WTC11 (cell line): ENCODE measurements at places on chromosomes 1 and 21.

GRCh38 chr1:21510885-21511578, 1.8 kb downstream of the ALPL start:
- no peak for DNase-seq

DNA sequence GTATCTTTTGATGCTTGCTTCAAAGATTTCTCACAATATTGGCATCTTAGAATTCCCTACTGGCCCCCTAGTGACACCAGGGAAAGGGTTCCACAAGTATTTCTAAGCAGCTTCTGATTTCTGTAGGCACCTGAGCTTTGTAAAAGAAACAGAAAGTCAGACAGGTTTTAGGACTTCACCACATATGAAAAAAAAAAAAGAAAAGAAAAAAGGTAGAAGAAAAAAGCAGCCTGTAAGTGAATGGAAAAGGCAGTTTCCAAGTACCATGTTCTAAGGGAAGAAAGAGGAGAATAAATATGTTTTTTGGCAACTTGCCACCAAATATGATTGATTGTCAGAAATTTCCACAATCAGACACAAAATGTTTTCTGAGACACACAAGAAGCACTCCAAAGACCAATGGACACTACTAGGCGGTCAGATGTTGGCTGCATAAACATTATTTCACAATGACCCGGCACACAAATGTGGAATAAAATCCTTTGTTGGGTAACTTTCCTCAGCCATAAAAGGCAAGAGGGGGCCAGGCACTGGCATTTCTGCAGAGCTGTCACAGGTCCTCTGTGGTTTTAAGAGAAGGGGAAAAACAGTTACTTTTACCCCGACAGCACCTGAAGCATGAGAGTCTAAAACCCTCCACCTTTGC, 12.7 kb upstream of the CPLANE2 start:
- DNase-seq, result no peak

DNA sequence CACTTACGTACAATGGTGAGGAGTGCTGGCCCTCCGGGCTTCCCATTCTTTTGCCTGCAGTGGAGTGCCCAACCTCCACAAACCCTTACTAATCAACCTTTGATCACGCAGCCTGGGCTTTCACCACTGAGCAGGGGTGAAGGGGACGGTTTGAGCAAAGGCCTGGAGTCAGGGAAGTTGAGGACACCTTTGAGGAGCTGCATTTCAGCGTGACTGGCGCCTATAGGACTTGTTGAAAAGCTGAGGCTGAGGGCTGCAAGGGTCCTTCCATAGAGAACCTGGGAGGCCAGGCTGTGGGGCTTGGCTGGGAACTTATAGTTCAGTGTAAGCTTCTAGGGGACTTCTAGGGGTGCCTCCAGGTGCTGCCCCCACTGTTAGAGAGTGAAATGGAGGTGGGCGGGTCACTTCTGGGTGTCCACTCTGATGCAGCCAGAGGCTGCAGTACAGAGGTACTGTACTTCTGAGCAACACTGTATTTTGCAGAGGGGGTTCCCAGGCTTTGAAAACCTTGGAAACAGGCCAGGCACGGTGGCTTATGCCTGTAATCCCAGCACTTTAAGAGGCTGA, 9.8 kb downstream of the SYTL1 start:
- DNase-seq, result no peak

DNA sequence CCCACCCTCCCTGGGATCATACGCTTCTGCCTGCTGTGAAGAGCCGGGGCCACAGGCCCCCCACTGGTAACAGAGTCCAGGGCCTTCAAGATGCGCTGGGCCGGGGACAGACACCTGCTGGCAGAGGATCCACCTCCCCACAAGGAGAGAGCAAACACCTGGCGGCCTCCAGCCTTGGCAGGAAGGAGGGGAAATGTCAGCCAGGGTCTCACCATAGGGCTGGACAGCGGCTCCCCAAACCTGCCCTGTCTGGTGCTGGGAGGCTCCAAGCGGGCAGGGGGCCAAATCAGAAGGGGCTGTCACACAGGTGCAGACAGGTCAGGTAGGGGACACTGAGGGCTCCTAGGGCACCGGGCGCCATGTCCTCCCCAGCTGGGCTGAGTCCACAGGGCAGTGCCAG, 58.9 kb downstream of the KCNAB2 start:
- no peak for DNase-seq

GRCh38 chr1:39761557-39762260, 9.4 kb downstream of the OXCT2 start:
- DNase-seq, result no peak

DNA sequence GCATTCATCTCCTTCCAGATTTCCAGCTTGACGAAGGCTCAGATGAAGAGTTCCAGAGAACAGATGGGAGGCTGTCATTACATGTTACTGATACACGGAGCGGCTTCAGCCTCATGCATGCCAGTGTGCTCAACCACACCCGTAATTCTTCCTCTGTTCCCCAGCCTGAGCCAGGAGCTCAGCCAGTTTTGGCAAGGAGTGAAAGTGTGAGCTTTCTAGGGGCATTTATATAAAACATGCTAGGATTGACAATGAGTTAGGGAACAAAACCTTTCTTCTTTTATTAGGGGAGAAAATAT, 290.4 kb upstream of the PLXNA2 start:
- no peak for DNase-seq

DNA sequence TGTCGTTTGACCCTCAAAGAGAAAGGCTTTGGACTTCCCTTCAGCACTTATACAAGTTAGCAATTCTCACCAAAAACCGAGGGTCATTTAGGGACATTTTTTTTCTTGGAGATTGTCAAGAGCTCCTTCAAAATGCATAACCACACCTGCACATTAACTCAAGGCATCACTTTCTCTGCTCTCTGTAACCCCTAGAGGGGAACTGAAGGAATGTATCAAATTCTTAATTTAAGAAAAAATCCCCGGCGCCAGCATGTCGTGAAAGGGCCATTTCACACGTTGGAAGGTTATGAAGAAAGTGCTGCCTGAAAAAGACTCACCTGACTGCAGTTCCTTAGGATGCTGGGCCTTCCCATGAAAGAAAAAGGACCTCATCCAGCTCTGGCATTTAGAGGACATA, 131.6 kb upstream of the ZC3H12A start:
- DNase-seq, result no peak

- no peak for DNase-seq
These were observed 3.0 kb downstream of the KIAA2013 start for GRCh38 chr1:11923069-11923826.

GRCh38 chr1:159935719-159936272, 9.6 kb downstream of the IGSF9 start:
- no peak for DNase-seq

DNA sequence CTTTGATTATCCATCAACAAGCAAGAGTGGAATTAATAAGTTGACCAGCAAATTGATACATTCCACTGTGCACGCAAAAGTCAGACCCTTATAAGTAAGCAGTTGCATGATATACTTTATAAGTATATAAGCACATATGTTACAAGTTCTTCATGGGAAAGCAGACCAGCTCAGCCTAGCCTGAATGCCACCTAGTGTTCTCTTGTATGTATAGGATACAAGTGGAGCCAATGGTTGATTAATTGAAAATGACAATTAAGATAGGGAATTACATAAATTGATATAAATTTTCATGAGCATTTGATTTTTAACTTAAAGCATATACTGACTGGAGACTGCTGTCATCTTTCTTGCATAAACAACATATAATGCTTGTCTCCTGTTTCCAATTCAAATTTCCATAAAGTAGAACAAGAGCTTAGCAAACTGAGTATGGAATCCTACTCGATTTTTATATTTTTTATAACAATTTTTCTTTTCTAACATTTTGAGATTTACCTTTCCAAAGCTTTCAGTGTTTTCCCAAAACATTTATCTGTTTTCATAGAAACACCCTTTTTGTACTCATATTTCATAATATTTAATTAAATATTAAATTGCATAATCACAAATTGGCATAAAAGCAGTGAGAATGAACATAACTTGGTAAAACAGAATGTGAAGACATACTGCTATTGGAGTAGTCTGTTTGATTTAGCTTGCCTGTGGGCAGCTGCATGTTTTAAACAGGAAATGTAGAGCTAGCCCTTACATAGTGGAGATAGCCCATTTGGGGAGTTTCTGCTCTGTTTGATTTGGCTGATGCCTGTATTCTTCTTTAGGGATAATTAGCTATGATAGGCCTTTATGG, 62.8 kb downstream of the MAGI3 start:
- DNase-seq, result peak; percentile 12

- no peak for DNase-seq
These were observed 13.2 kb upstream of the BCAR3 start for GRCh38 chr1:93694819-93695218.

DNA sequence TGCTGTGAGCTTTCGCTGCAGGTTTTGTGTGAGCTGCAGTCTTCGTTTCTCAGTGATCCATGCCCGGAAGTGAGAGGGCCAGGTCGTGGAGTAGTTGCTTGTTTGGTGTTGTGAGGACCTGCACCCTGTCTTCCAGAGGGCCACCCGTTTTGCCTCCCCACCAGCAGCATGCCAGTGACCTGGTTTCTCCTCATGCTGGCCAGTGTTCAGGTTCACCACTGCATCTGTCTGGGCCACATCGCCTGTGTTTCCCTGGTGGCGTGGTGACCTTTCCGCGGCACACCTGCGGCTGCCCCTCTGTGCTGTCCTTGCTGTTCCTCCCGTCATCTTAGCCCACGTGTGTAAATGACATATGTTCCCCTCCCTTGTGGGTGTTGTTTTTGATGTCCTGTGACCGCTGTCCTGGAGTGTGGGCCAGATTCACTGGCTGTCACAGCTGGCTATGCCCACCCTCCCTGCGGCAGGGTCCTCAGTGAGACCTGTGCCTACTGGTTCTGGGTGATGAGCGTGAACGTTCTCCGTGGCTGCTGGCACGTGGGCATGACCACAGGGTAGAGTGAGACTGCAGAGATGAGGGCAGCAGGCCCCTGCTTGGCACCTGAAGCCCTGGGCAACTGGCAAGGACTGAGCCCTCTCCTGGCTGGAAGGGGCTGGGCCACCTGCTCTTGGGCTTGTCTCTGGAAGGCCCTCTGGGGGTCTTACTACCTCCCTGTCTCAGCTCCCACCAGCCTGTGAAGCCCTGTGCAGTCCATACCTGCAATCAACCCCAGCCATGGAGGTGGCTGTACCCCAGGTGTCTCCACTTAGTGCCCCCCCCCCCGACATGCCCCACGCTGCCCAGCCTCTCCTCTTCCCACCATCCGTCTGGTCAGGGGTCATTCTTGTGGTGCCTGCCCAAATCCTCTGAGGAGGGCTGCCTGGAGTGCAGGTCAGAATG, 7.3 kb downstream of the IBA57 start:
- DNase-seq, result no peak

- no peak for DNase-seq
These were observed 201.6 kb upstream of the KCNK2 start for GRCh38 chr1:214880956-214881355.

DNA sequence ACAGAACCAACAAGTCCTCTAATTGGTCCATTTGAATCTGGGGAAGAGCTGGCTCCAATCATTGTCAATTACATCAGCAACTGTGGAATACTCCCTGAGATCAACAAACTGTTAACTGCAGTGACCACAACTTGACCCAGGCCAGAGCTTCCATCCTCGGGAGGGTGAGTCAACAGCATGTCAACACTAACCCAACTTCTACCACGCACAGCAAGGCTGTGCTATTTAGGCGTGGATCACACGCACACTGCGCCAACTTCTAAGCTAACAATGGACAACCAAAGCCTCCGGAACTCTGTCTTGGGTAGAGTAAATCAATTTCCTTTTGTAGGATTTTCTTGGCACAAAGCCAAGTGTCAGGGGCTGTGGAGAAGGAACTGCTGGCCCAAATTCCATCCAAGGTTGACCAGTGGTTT, 30.4 kb downstream of the APP start:
- DNase-seq, result no peak

- no peak for DNase-seq
These were observed 69.4 kb upstream of the SAMSN1 start for GRCh38 chr21:14615359-14615974.

- DNase-seq, result peak; percentile 52
These were observed 730 bp downstream of the NOS1AP start for GRCh38 chr1:162070094-162070748.

- no peak for DNase-seq
These were observed 2219.4 kb downstream of the NCAM2 start for GRCh38 chr21:23217597-23217996.

- DNase-seq, result no peak
These were observed 276.1 kb upstream of the SPAG17 start for GRCh38 chr1:118461154-118461553.

GRCh38 chr21:34882719-34883131, 166.4 kb downstream of the RUNX1 start:
- DNase-seq, result no peak

- DNase-seq, result peak; percentile 35
These were observed 93.5 kb downstream of the SIK1 start for GRCh38 chr21:43333298-43334062.

GRCh38 chr1:199152676-199153075, 513.8 kb downstream of the PTPRC start:
- no peak for DNase-seq

GRCh38 chr1:241507189-241507863, 12.2 kb downstream of the FH start:
- no peak for DNase-seq

DNA sequence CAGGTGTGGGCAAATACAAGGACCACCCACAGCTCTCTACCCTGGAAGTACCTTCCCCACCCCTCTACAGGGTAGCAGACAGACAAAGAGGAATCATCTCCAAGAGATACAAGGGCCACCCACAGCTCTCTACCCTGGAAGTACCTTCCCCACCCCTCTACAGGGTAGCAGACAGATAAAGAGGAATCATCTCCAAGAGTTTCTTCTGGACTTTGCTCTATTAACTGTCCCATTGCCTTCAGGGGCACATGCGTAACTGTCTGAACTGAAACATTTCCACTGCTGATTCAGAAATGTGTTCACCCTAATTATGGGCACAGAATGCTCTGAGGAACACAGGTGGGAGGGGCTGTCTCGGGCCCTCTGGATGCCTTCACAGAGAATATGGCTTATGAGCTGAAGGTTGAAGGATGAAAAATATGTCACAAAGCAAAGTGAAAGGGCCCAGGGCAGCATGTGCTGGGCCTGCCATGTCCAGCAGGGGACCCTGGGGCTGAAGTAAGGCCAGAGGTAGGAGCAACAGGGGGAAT, 43.9 kb downstream of the ZNF281 start:
- peak; percentile 25 for DNase-seq

GRCh38 chr1:46784666-46785065, 14.2 kb upstream of the CYP4B1 start:
- no peak for DNase-seq

DNA sequence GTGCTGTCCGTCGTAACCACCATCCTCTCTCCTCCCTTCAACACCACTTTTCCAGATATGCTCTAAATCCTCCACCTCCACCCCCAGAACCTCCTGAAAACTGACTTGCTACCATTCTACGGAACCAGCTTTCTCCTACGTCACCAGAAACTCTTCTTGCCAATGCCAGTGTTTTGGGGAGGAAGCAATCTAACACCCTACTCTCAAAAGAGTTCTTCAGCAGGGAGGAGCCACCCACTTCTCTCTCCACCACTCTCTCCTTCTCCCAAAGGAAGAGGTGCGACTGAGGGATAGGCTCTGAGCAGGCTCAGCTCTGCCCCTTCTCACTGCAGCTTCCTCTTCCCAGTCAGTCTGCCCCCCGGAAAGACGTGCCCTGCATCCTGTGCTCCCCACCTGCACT, 6.1 kb upstream of the S100A2 start:
- no peak for DNase-seq
